ENCODE measurements at places on chromosomes 2 and 18.
A peak's percentile ranks its signal among the peaks of the same experiment; 100 is the strongest.

DNA sequence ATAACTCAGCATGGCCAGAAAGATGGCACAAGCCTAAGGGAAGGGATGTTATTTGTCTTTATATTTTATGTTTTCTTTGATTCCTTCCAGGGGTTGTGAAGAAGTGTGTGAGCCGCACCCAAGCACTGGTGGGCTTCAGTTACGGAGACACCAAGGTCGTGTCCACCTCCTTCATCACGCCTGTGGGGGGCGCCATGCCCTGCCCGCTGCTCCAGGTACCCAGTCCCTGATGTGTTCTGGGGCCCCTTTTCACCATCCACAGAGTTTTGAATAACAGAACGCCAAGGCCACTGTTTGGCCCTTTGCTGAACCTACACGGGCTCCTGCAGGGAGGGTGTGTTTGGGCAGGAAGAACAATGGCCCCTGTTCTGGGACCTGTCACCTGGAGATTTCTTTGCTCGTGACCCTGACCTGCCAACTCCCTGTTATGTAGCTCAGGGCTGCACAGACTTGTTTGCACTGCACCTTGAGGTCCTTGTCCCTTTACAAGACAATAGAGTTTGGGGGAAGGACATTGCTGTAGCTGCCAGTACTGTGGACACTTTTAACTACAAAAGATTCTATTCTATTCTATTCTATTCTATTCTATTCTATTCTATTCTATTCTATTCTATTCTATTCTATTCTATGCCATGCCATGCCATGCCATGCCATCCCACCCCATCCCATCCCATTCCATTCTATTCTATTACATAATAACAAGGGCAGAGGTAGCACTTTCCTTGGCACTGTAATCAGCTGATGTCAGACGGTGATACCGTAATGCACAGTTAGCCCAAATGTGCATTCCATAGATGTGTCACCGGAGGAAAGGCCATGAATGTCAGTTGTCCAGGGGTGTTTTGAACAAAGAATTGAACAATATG is 48.2 kb upstream of the CNGA3 start:
- DNase-seq, result no peak

DNA sequence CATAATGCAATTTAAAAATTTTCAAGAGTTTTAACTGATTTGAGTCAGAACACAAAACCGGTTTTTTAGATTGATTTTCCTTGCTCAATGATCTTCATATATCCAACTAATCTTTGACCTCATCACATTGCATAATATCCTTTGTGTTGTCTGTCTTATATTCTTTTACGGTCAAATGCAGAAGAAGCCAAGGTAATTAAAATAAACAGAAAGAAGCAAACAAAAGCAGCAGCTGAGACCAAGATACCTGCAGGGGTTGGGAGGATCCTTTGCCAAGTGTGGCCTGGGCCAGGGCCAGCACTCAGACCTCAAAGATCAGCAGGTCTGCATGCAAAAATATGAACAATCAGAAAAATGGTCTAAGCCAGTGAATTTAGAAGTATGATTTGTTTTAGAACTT is 428.9 kb upstream of the NETO1 start:
- DNase-seq, result no peak

- no peak for DNase-seq
Measured at GRCh38 chr2:221429741-221430491, 142.2 kb downstream of the EPHA4 start.

DNA sequence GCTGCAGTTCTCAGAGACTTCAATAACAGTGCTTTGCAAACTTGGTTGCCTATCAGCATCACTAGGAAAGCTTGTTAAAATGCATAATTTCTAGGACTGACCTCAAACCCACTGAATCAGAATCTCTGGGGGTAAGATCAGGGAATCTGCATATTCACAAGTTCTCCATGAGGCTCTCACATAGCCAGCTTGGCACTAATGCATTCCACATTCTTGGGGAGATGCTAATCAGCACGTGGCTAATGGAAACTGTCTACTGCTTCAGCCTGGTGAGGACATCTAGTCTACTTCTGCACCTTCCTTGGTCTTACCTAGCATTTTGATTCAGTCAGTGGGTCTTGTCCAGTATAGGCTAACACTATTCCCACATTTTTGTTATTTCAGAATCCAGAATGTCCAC is 56.3 kb downstream of the RBKS start:
- no peak for DNase-seq

GRCh38 chr2:15354596-15355366 is 206.4 kb downstream of the NBAS start:
- DNase-seq, result no peak

- no peak for DNase-seq
Measured at GRCh38 chr2:207768168-207768865, 1.4 kb downstream of the FZD5 start.

DNA sequence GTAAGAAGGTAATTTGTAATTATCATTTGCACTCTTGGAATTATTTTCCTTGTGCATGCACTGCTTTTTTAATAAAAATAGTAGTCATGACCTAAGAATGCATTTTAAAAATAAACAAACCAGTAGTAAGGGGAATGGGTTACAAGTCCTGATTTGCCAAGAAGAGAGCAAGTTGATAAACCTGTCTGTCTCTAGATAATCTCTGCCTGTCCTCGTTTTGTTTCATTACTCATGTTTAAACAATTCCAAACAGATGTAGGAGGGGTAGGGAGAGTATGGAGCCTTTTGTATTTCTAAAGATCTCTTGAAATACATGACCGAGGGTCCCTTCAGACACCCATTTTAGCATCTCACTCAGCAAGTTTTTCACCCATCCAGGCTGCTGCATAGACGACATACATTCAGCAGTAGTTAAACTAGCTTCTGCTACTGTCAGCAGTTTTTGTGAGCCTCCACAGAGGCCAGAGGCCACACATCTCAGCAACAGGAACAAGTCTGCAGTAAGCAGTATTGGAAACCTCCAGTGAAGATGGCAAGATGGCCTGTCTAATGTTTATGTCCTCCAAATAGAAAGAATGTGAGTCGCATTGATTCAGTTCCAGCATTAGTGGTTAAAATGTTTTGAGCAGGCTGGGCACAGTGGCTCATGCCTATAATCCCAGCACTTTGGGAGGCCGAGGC is 2.3 kb upstream of the EXOC6B start:
- DNase-seq, result no peak

GRCh38 chr2:180227461-180227860 is 220.4 kb upstream of the CWC22 start:
- no peak for DNase-seq

- DNase-seq, result no peak
Measured at GRCh38 chr2:230900336-230900995, 24.6 kb downstream of the GPR55 start.

DNA sequence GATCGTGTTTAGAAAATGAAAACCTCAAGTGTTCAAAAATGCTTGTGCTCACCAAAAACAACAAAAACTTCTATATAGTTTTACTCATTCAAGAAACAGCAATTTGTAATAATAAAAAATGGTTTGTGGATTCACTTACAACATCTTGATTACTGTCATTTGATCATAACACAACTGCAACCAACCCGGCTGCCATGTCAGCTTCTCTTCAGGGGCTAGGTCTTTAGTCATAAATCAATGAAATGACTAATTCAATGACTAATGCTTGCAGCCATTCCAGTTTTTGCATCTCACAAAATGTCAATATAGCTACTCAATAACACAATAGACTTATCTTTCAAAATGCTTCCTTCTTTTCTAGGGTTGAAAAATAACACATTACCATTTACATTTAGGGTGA is 128.0 kb downstream of the OLA1 start:
- peak; percentile 33 for DNase-seq

All from activated T-cell treated with anti-CD3 and anti-CD28 coated beads for 48 hours (primary cell).